SW480 (cell line): ENCODE measurements at places on chromosomes 6 and 20.

- no peak for DNase-seq
Observed at GRCh38 chr20:63135411-63135810, 80.5 kb downstream of the YTHDF1 start.

GRCh38 chr6:36301085-36301658 is 31.3 kb downstream of the PNPLA1 start:
- DNase-seq = no peak

DNA sequence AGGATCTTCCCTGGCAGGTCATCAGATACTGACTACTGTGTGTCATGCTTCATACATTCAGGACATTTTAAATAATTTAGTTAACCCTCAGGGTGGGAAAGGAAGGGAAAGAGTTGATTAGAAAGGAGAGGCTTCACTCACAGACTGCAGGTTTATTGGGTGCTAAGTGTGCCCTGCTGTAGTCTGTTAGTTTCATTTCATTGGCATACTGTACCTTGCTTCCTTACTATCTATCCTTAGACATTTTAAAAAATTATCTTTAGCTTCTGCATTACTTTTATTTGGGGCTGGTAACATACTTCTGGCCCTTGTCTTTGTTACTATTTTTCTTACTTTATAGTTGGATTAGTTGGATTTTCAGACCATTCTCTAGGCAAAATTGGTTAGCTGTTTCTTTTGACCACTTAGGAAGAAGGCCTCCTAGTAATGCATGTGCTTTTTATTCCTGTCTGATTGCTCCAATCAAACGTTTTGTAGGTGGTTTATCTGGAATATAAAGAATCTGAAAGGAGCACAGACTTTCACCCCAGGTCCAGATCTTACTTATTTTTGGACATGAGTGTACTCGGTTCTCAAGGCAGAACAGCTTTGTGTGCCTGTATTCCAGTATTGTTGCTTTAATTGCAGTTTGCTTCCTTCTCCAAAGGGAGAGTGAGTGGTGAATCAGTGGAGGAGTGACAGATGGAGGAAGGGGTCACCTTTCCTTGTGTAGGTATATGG is 82.7 kb upstream of the PRDM1 start:
- no peak for DNase-seq

DNA sequence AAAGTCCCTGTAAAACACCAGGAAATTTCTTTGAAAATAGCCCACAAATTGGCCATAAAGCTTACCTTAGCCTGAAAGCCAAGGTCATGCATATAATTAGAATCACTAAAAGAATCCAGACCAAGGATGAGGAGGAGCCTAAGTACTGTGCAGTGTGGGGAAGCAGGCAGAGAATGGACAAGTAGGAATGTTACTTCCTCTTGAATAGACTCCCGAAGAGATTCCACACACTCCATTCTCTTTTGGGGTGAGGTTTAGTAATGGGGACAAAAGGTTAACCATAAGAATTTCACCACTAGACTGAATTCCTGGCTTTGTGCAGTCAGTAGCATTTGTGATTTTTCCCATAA is 27.5 kb upstream of the MARCKS start:
- DNase-seq = no peak

GRCh38 chr20:39161900-39162299 is 199.8 kb downstream of the DHX35 start:
- DNase-seq = no peak

DNA sequence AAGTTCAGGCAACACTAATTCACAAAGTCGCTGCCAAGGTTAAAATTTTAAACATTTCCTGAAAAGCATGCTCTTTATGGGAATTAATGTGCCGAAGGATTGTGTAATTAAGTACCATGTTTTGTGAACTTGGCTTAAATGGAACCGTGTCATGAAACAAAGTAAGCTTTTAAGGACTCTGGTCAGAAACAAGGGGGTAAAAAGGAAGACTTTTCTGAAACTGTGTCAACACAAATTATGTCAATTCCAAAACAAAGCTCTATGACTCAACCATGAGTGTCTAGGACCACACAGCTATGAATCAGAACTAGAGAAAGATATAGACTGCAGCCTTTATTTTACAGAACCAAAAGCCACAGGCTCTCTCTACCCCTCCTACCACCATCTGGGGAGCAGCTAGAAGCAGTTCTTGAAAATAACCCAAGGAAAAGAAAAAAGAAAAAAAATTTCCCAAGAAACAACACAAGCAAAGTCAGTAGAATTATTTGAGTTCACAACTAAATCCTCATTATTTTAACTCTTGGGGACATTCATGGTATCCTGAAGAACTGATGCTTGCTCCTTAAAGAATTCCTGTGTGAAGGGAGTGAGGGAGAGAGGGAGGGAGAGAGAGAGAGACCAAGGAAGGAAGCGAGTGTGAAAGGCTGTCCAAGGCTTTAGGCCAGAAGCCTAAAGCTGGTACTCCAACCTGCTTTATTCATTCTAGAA is 81.9 kb downstream of the ZMYND8 start:
- peak; percentile 77 for DNase-seq

DNA sequence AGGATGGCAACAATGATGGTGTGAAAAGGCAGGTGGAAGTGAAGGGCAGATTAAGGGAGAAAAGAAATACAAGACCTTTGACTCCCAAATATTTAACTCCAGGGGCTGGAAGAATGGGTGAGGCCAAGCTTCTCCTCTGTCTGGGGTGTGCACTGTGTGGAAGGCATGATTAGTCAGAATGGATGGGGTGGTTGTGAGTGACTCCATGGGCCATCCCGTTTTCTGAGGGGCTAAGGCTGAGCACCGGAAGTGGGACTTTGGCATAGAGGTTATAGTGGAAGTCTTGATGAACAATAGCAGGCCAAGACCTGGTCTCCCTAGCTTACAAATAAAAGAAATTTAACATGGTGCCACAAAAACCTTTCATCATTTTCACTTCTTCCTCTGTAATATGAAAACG is 12.1 kb downstream of the E2F3 start:
- DNase-seq = no peak

DNA sequence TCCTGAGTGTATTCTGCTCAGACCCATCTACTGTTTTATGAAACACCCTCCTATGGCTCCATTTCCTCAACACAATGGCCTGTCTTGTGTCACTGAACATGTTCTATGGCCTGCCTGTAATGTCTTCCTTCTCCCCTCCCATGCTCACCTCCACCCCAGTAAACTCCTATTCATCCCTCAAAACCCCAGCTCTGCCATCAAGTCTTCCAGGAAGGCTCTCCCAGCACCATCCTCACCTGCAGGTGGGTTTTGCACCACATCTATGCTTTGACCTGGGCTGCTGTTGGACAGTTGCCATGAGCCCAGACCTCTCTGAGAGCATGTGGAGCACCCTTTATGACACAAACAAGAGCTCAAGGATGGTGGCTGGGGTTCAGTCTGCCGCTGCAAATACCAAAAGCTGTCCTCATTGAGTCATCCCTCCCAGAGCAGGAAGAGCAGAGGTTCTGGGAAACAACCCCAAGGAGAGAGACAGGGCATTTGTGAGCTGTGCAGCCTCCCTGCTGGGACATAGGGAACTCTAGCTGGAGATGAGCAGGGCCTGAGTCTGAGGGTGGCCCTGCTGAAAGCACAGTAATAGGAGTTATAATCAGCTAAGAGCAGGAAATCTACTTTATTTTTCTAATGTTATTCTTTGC is 93.8 kb upstream of the CD93 start:
- no peak for DNase-seq

- no peak for DNase-seq
Observed at GRCh38 chr20:44790638-44791393, 19.5 kb downstream of the RIMS4 start.

GRCh38 chr6:52641388-52641787 is 29.5 kb upstream of the TMEM14A start:
- DNase-seq = no peak

DNA sequence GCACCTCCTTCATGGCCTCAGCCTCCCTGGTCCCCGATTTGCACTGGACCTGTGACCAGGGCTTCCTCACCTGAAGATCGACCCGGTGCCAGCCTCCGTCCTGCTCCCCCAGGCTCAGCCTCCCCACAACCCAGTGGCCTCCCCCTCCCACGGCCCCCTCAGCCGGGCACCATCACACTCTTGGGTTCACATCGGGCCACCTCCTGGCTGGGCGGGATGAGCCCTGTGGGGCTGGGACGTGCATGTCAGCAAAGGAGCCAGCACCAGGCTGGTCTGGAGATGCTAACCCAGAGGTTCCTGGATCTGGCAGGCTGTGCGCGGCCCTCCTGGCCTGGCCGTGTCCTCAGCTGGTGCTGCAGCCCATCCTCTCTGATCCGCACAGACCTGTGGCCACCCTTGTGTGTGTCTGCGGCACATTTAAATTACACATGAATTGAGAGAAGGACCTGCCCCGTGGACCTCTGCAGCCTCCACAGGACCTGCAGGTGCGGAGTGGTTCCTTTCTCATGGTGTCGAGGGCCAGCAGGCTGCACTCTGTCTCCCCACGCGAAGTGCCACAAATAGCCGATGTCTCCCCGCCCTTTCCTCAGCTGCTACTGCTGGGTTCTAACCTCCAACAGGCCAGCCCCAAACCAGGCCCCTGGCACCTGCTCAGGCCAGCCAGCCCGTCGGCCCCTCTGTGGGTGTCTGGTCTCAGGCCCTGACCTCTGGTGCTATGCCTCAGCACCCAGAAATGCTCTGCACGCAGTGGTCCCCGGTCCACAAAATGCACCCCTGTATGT is 237.5 kb downstream of the ERMARD start:
- no peak for DNase-seq

GRCh38 chr6:74447013-74447412 is 751.0 kb downstream of the CD109 start:
- DNase-seq = peak; percentile 17

- DNase-seq = peak; percentile 31
Observed at GRCh38 chr6:37354526-37355384, 972 bp downstream of the RNF8 start.

DNA sequence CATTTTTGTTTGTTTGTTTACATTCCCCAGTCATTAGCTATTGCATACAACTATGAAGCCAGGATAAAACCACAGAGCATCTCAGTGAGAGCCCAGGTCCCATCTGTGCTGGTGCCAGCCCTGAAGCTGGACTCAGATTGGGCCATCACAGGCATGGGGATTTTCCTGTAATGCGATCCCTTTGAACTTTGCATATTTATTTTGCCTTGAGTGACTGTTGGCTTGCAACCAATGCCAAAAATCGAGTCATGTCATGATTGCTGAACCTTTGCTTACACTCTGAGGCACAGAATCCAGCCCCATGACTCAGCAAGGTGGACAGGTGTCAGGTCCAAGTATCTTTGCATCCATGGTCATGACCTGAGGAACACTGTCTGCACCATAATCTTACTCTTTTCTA is 46.2 kb upstream of the GGTLC1 start:
- peak; percentile 88 for DNase-seq

- DNase-seq = no peak
Observed at GRCh38 chr6:88380618-88381288, 214.6 kb upstream of the CNR1 start.
